ENCODE measurements at places on chromosomes 1 and 21. TPM values are rescaled to one million over a fixed set of nuclear protein-coding genes. Genes with fewer than 3 reads are reported as not detected.

Gene PLA2G2D
- total RNA-seq = not detected

Gene ITGB2
- 0.16 TPM for total RNA-seq

Gene SOX13
- 11.2 TPM for total RNA-seq

Gene ZFP69
- total RNA-seq = 2.4 TPM

Gene LRRC53
- total RNA-seq = not detected

Gene SPRR2F
- total RNA-seq = not detected

Gene NMNAT2
- 0.32 TPM for total RNA-seq

Gene GPATCH4
- total RNA-seq = 11.2 TPM

Gene TCEA3
- 1.8 TPM for total RNA-seq

Gene CYP4A22
- total RNA-seq = not detected

Gene ZBED6
- total RNA-seq = 6.0 TPM

Gene IQGAP3
- total RNA-seq = 21.5 TPM

Gene PDZK1
- 0.31 TPM for total RNA-seq

Gene CYYR1
- total RNA-seq = 20.6 TPM

Gene SLC30A7
- total RNA-seq = 14.1 TPM

Gene KCNA3
- total RNA-seq = not detected

Gene CENPF
- 29.5 TPM for total RNA-seq

Gene PROK1
- total RNA-seq = not detected

Gene OR2G6
- total RNA-seq = not detected

Gene DAP3
- total RNA-seq = 35.5 TPM

Gene RCC1
- 63.1 TPM for total RNA-seq

Gene IFI44L
- 5.7 TPM for total RNA-seq

Gene OR2L8
- total RNA-seq = 0.31 TPM

Gene MANEAL
- total RNA-seq = 1.6 TPM

Gene NRAS
- total RNA-seq = 53.9 TPM

Gene ADAMTSL4
- total RNA-seq = under 0.01 TPM

Gene CCDC190
- 0.38 TPM for total RNA-seq

Gene TFF2
- total RNA-seq = not detected

Gene SPRR2G
- total RNA-seq = not detected

Gene FALEC
- total RNA-seq = not detected

Gene USH2A
- not detected for total RNA-seq

Gene HES4
- 32.3 TPM for total RNA-seq

Gene CSF3R
- not detected for total RNA-seq

Gene CNKSR1
- total RNA-seq = not detected

Gene S100A5
- total RNA-seq = not detected

Gene FCRL6
- not detected for total RNA-seq

Gene LYPLAL1
- total RNA-seq = 11.2 TPM

Gene RNF186
- total RNA-seq = not detected
